Cerebellar cortex (tissue), 1 donor: ENCODE measurements at places on chromosomes 7 and 10.
A peak's percentile ranks its signal among the peaks of the same experiment; 100 is the strongest.

DNA sequence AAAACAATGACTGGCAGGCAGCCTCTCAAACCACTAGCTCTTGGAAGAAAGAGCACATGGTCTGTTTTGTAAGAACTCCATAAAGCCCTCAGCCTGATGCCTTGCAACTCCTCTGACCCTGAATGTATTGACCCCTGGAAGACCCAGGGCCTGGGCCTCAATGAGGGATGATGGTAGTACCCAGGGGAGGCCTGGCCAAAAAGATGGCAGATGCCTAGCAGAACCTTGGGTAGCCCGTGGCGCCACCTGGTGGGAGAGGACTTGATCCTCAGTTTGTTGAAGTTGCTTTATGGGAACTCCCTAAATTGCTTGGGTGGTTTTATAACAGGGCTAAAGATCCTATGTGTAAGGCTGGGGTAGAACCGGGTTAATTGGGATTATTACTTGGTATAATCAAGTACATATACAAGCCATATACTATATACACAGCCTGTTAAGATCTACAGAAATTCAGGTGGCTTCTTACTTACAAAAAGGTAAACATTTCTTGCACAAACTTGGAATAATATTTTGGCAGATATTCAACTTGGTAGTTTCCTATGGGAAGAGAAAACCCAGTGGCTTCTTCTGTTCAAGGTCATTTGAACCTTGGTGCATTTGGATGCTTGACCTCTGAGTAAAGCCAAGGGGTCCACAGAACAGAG, 95.8 kb upstream of the CACUL1 start:
- DNase-seq: peak; percentile 55

DNA sequence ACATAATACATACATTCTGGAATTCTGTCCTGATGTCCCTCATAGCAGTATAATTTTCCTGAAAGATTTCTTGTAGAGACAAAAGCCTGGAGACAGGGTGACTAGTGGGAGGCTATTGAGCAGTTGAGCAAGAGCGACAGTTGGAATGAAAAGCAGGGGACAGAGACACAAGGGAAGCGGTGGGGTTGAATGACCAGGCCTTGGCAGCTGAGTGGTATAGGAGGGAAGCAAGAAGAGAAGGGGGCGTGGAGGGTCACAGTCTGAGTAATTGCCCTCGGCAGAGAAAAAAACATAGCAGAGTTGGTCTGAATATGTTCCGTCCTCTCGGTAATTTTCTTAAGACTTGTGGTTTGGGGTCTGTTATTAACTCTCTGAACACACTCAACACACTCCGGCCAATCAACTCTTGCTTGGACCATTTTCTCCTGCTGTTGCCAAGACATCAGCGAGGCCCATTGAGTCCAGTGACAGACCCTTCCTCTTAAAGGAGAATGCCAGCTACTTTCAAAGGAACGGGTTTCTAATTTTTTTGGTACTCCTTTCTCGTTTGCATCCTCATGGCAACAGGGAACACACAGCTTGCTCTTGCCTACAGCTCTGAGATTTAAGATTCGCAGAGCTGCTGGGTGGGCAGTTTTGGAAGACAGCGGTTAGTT, 5.3 kb upstream of the ACTR3B start:
- no peak for DNase-seq

GRCh38 chr7:6614953-6615722, at the start of gene ZNF853:
TSS of gene ZNF853 (plus strand) at chr7:6615610. CDS start at chr7:6616175, 565 bp downstream.
- no peak for DNase-seq

DNA sequence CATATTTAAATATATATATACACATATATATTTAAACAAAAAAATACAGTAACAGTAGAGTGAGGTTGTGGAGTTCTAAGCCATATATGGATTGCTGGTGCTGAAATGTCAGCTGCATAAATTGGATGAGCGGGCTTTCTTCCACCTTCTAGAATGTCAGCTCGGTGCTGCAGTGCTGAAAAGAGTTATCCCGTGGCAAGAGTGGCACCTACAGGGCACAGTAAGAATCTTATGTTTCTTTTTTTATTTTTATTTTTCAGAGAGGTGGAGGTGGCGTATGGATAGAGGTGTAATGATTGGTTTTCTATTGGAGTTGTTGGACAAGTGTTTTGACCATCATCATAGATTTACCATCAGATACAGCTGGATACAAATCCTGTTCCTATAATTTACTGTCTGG, 86.2 kb upstream of the DYNC1I1 start:
- peak; percentile 39 for DNase-seq

- no peak for DNase-seq
Measured at GRCh38 chr7:43764807-43765491, 6.5 kb downstream of the BLVRA start.

- no peak for DNase-seq
Measured at GRCh38 chr10:79380125-79380945, 33.1 kb downstream of the PPIF start.

DNA sequence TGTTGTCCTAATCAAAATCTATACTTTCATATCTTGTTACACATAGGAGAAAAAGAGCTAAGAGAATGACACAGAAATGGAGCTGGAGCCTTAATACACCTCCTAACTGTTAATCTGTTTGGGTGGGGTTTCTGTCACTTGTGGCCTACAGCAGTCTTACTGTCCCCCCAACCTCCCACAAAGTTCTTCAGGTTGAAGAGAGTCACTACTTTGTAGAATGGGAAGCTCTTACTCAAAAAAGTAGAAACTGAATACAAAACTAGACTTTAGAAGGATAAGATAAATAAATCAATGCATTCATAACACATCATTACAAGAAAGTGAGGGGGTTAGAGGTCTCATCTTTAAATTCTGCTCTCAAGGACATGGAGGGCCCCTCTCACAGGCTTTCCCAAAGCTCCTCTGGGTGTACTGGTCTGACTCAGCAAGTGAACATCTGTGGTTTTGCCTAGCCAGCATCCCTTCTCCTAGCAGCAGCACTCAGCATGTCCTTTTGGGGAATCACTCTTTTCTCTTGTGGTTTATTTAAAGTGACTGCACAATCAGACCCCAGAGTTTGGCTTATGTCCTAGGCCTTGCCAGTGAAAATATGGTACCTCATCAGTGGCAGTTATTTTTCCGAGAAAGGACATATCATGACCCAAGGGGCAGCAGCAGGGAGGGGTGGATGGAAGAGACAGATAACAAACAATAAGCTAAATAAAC, 2.0 kb upstream of the BLVRA start:
- no peak for DNase-seq

GRCh38 chr10:63477927-63478326, 12.2 kb upstream of the JMJD1C start:
- DNase-seq: no peak

DNA sequence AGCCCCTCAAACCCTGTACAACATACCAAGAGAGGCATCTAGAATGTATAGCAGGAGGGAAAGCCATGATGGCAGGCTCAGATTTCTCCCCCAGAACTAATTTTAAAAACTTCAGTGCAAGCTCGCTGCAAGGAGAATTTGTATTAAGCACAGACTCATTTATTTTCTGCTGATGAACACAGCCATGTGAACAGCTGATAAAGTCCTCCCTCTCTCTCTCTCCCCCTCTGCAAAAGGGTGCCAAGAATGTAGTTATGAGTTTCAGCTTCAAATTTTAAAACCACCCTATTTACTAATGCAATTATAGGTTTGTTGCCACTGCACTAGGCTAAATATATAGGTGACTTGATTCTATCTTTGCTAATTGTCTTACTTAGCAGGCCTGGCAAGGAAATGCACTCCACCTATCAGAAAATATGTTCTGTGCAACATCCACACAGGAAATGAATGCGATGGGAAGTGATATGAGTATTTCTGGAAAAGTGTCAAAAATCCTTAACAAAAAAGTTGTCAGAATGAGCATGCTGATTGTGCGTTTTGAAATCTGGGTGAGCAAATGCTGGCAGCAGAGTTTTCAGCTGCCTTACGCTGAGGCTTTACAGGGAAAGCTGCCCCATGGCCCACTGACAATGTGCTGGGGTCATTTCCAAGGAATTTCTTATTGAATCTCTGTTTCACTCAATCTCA, 43.4 kb upstream of the GHITM start:
- no peak for DNase-seq

GRCh38 chr7:34075523-34076370, 170.4 kb downstream of the BMPER start:
- peak; percentile 54 for DNase-seq

DNA sequence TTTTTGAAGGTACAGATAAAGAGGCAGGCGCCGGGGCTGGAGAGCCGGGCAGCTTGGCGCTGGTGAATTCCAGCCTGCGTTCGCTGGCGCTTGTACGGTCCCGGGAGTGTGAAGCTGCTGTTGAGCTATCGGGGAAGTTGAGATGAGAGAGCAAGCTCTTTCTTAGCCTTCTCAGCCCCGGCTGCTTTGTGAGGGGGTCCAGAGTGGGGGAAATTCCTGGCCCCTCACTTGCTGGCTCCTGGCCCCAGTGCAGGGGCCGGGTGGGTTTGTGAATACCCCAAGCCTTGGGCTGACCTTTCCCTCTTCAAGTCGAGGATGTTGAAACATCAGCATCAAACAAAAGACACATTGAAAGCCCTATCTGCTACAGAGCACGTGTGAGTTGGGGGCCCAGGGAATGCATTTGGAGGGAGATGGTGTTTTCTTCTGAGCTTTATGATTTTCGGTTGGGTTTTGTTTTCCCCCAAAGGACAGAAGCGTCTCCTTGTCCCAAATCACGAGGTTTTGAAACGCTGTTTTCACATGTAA, 2.7 kb downstream of the ZMIZ1 start:
- DNase-seq: no peak

DNA sequence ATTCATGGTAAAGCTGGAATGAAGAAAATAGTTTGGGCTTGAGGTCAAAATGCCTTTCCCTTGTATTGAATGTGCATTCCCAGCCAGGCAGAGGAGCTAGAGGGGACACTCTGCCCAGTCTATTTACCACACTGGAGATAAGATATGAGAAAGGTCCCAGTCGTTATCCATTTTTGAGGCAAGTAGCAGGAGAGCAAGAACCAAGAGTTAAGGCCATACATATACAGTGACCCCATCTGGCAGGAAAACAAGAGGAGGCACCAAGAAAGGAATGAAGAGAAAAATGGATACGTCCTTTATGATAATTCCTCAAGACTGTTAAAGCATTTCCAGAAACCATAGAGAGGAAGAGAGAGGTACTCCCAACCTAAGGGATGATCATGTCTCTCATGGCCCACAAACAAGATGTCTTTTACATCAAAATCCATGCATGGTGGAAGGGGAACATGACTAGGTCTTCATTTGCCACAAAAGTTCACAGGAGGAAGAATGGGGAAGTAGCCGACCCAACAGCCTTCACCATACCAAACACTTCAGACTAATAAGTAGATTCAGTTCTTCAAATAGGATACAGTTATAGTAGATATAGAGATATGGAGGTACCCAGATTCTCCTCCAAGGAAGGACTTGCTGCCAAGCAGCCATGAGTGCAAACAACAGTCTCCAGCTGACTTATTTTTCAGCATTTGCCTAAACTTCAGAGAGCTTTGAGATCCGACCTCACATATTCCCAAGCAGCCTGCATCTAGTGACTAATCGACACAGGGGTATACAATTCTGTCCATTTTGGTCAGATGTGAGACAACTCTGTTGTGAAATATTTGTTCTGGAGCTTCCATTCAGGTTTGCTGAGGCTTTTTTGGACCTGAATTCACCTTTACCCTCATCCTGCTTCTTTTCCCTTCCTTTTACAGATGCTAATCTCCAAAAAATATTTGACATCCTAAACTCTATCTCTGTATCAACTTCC, 61.1 kb upstream of the CCDC71L start:
- no peak for DNase-seq

- no peak for DNase-seq
Measured at GRCh38 chr7:36601601-36602000, 122.7 kb downstream of the AOAH start.

DNA sequence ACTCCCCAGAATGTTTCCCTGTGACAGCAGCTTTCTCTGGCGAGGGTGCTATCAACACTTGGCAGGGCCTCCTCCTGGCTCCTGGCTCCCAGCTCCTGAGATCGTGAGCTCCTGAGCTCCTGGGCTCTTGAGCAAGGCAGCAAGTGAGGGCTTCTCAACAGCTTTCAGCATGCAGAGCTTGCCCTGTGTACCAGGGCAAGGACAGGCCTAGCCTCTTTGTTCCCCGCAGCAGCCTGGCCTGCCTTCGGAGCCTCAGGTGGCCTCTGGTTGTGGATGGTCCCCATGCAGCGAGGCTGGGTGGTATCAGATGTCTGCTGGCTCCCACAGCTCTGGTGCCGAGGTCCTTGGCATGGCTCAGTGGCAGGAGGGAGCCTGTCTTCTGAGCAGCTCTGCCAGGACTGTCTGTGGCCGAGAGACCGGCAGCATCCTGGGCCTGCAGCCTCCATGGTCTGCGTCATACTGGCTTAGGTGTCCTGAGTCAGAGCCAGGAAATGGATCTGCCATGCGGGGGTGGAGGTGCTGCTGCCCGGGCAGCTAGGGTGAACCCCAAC, 44.2 kb downstream of the ZMIZ1 start:
- peak; percentile 71 for DNase-seq

- DNase-seq: no peak
Measured at GRCh38 chr10:13213163-13213562, 21.0 kb downstream of the UCMA start.

DNA sequence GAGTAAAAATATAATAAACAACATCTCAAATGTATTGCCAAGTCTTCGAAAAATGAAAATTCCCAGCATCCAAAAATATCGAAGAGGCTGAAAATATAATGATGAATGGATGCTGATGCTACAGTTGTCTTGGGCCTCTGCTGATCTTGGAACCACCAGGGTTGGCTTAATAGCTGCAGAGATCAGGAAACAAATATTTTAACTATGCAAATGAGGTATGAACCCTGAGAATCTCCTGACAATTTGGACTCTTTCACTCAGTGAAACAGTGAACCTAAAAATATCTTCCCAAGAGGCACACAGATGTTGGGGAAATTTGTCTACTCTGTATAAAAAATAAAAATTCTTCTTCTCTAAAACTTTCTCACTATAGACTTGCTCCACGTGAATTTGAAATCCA, 97.7 kb upstream of the EGFR start:
- DNase-seq: no peak

- DNase-seq: no peak
Measured at GRCh38 chr10:934746-935406, 3.4 kb upstream of the LARP4B start.

DNA sequence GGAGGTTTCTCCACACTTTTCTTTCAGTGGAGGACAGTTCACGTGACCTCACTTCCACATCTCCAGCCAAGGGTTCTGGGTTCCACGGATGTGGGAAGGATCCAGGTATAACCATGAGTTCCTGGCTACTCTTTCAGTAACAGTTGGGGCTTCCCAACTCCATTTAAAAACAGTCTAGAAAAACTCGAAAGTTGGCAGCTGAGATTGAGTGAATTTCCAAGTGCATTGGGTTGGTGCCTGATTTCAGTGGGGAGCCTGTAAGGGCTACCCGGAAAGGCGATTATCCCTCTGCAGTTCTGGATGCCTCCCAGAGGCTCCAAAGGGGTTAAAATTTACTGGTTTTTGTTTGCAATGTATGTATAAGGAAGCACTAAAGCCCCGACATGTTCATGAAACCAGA, 24.3 kb downstream of the LHFPL3 start:
- no peak for DNase-seq

DNA sequence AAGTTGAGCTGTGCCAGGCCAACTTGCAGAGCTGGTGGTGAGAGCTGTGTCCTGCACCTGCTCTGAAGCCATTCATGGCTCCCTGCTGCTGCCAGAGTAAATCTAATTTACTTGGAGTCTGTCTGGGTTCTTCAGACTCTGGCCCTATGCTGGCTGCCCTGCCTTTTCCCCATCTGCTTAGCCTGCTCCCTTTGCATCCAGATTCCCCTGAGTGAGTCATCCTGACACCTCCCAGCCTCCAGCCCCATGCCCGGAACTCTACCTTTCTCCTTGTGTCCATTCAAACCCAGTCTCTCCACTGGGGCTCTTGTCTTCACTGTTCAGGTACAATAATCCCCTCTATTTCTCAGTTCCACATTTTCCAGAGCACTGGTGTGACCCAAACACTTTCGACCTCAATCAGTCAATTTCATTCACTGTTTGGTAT, 434.4 kb upstream of the ZMIZ1 start:
- DNase-seq: peak; percentile 44

- DNase-seq: no peak
Measured at GRCh38 chr7:158084555-158084954, 503.1 kb downstream of the PTPRN2 start.
